ENCODE measurements at places on chromosomes 3 and 15. TPM values are rescaled to one million over a fixed set of nuclear protein-coding genes. Genes with fewer than 3 reads are reported as not detected.

Gene CAV3
- total RNA-seq, result not detected

Gene SPATA12
- not detected for total RNA-seq

Gene CFAP91
- 12.9 TPM for total RNA-seq

Gene WDR53
- 5.1 TPM for total RNA-seq

Gene HAUS2
- 47.1 TPM for total RNA-seq

Gene TM6SF1
- 5.8 TPM for total RNA-seq

Gene RHOV
- total RNA-seq, result 7.4 TPM

Gene REC114
- not detected for total RNA-seq

Gene ZNF774
- total RNA-seq, result 8.3 TPM

Gene MAP6D1
- 9.9 TPM for total RNA-seq
